ENCODE measurements at places on chromosomes 3 and 15.

GRCh38 chr3:136110481-136110880, 85.7 kb downstream of the MSL2 start:
- DNase-seq: no peak

DNA sequence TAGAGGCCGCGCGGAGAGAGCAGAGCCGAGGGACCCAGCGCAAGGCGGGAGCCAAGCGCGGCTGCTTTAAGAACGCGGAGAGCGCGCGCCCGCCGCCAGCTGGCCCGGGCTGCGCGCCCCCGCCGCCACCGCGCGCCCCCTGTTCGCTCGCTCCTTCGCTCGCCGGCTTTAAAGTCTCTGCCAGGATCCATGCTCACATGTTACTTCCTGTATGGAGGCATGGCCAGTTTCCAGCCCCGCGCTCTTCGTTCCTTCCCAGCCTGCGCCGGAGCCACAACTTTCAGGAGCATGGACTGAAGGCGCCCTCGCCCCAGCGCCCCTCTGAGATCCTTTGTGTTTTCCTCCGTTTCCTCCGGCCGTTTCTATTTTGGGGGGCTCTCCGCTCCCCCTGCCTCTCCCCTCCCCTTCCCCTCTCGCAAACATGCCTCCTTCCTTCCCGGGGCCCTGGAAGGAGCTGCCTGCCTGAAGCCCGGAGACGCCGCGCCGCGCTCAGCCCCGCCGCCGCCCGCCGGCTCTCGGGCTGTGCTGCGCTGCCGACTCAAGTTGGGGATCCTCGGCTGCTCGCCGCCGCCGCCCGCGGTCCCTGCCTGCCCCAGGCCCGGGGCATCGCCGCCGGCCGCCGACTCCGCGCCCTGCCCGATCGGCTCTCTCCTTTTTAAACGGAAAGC, at the start of gene PTPRG:
Gene PTPRG, plus strand, starts transcription at position 198 of the 668 bp plus-strand sequence. CDS start 717 bp downstream, outside the sequence.
- DNase-seq: peak; percentile 42

DNA sequence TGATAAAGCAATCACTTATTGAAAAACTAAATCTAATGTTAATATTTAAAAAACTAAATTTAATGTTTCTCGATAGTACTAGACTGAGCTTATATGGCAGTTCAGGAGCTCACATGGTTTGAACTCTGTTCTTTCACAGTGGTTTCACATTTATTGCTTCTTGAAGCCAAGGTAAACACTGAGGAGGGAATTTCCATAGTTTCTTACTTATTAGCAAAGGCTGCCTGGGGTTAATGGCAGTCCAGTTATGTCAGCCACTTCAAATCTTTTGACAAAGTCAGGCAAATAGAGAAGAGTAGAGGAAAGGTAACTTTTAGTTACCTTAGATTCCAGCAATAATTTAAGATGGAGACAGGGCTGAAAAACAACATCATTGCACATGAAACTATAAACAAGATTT, 831.5 kb downstream of the ROBO2 start:
- DNase-seq: no peak

GRCh38 chr15:79475306-79475705, 43.2 kb downstream of the MINAR1 start:
- no peak for DNase-seq

GRCh38 chr15:48392356-48392755, 61.1 kb downstream of the DUT start:
- no peak for DNase-seq

- DNase-seq: no peak
Measured at GRCh38 chr3:147640781-147641180, 231.6 kb downstream of the ZIC1 start.

DNA sequence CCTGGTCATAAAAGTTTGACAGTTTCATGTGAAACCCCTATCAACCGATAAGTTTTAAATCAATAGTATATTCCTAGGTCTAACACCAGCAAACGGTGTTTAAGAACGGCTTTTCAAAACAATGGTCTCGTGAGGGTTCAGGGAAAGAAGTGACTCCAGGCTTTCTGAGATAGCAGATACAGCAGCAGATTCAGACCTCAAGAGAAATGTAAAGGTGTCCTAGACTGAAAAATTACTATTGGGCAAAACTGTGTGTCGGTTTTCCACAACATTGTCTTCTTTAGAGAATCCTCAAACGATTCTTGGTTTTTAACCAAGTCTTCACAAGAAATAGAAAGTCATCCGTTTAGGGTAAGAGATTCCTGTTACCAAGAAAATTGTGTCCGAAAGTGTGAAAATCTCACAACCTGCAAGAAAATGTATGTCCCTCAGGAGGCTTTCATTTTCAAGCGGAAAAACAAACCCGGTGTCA, 1.2 kb downstream of the SETD2 start:
- no peak for DNase-seq

All from cortex of kidney (tissue), 1 donor.